ENCODE measurements at places on chromosomes 2 and 18.

DNA sequence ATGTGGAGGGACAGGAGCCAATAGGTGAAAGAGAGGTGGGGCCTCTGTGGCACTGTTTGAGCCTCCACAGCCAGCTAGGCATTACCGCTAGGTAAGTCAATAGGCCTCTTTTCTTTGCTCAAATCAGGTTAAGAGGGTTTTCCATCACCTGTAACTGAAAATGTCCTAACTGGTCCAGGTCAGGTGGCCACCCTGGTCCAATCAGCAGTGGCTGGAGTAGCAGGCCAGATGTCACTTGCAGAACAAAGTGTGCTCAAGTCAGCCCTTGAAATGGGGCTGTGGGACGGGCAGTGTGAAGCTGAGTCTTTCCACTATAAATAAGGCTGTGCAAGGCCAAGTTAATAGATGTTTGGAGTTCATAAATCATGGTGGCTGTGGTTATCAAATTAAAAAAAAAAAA, 20.9 kb downstream of the FBXO36 start:
- DNase-seq = no peak

DNA sequence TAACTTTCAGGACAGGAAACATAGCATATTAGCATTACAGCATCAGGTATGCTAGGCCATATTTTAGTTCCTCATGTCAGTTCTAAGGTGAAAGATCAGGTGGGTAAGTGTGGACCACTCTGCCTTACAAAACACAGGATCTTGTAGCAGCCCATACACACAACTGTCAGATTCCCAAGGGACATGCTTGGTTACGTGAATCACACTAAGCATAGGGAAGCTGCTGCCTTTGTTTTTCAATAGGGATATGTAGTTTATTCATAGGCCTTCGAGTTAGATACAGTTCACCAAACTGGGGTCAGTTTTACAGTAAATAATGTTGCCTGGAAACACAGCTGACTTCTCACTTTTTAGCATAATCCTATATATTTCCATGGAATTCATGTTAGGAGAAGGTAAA, 116.1 kb upstream of the OTX1 start:
- DNase-seq = no peak

- no peak for DNase-seq
Measured at GRCh38 chr18:57942493-57942892, 101.5 kb upstream of the NEDD4L start.

GRCh38 chr2:210533389-210533788, 23.0 kb upstream of the CPS1 start:
- no peak for DNase-seq

DNA sequence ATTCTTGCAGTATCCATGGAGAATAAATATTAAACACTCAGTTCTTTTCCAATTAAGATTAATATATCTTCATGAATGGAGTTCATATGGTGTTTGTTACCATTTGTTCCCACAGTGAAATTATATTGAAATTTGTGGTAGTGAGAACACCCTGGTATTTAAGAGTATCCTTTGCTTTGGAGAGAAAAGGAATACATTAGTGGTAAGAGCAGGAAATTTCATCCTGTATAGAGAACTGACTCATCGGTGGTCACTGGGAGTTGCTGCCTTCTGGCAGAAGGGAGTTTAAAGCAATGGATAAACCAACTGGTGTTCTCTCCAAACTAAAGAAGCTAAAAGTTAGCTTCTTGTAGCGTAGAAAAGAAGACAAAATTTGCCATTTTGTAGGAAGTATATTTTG, 107.3 kb downstream of the MYO1B start:
- DNase-seq = no peak
